Urothelium cell line (cell line): ENCODE measurements at places on chromosomes 13 and 19.

DNA sequence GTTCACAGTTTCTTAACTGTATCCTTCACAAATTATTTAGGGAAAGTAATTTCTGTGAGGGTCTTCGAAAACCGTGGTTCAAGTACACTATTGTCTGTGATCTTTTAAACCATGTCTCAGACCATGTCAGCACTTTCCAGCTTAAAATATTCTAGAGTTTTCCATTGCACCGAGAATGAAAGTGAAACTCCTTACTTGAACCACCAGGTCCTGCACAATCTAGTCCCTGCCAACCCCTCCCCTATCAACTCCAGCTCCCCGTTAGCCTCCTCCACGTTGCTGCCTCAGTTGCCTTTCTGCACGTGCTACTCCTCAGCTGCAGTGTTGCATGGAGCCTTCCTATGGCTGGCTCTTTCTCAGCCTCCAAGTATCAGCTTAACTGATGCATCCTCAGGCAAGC is 7.2 kb upstream of the STARD13 start:
- no peak for DNase-seq

- DNase-seq = peak; percentile 67
These were observed 2.5 kb downstream of the KLK10 start for GRCh38 chr19:51016798-51017683.

DNA sequence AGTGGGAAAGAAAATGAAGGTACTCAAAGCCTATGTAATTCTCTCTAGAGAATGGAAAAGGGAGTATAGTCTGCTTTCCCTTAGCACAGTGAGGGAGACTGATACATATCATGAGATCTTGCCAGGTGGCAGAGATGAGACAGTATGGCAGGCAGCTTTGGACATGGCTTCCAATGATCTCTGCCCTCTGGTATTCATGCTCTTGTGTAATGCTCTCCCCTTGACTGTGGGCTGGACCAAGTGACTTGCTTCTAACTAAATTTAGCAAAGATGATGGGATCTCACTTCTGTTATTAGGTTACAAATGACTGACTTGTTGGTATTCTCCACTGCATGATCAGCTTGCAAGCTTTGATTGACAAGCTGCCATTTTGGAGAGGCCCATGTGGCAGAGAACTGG is 10.2 kb downstream of the ZNF132 start:
- no peak for DNase-seq

- DNase-seq = no peak
These were observed 311.9 kb downstream of the COG6 start for GRCh38 chr13:39967199-39967959.
